Stimulated activated CD8-positive, alpha-beta memory T cell treated with anti-CD3 and anti-CD28 coated beads, Interleukin-12 subunit alpha, Interleukin-12 subunit beta, amount 100 ng/mL, for 4 hours (primary cell): ENCODE measurements at places on chromosomes 1 and 21.

DNA sequence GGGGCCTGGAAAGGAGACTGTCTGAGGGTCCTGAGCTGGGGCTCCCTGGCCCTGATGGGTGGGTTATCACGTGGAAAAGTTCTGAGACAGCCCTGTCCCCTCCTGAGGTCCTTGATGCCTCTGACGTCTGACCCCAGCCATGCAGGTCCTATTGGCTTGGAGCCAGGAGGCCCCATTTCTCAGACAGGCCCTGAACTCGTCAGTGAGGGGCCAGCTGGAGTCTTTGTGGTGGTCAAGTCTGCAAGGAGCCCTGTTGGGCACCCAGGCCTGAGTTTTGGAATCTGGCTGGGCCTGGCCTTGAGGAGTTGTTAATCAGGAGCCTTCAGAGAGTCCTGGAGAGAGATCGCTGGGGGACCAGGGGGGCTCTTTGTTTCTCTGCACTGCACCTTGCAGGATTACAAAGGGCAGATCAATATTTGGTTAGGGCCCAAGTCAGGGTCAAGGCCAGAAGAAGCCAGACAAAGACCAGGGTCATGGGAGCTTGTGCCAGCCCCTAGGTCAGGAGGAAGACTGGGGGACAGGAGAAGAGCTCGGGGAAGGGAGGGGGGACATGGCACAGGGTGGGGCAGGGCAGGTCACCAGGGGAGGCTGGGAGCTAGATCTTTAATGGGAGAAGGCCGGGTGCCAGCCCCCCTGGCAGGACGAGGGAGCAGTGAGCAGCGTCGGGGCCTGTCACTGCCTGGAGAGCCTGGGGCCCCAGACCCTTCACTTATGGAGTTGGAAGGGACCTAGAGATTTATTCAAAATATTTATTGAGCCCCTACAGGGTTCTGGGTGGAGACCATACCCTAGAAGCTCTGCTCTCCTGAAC lies 83.2 kb downstream of the PTPRU start:
- DNase-seq: no peak

- no peak for DNase-seq
These were observed 140.7 kb upstream of the VAMP3 start for GRCh38 chr1:7630378-7630777.

- DNase-seq: no peak
These were observed 7.0 kb downstream of the TMEM63A start for GRCh38 chr1:225875044-225875815.

GRCh38 chr1:10628685-10629084 lies 153.9 kb downstream of the PEX14 start:
- no peak for DNase-seq

- no peak for DNase-seq
These were observed 5.2 kb downstream of the S100A10 start for GRCh38 chr1:151988405-151988923.

DNA sequence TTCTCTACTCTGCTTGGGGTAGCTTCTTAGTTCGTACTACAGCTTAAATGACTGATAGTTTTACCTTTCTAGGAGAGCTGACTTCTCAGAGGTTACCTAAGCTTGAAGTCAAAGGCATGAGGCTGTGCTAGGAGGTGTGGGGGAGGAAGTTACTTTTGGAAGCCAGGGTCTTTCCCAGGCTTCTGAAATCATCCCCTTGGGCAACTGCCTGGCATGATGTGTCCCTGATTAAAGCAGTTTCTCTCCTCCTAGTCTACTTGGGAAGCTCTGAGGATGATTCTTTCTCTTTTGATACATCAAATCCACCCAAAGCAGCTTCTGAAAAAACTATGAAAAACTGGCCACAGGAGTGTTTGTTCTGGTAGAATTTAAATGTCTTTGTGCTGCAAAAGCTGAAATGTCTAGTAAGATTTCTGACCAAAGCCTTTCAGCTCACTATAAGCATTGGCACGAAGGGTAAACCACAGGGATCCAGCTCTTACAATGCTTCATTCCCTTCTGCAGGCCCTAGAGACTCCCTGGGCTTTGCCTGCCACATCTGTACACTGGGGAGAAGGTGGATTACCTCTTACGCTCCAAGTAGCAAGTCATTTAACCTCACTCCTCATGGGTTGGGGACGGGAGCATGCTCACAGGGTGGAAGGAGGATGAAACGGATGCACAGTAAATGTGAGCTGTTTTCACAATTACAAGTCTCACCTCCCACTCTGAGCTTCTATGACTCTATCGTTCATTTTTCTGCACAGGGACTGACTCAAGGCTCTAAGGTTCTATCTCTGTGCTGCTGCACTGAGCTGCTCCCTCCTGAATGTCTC lies 59.6 kb downstream of the RUNX1 start:
- no peak for DNase-seq

DNA sequence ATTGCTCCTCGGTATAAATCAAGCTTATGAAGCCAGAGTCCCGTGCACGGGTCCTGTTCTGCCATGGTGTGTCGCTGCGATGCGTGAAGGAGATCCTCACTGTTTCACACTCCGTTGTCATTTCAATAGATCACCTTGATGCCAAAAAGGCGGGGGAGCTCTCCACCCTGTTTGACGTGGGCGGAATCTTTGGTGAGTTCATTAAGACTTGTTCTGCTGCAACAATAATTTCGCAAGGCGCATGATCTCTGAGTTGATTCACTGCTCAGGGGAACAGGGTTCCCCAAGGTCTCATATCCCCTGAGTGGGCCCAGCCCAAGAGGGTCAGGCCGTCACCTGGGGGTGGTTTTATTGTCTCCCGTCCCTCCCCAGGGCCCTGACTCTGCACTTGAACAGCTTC lies 50.0 kb downstream of the SLC37A1 start:
- DNase-seq: no peak

DNA sequence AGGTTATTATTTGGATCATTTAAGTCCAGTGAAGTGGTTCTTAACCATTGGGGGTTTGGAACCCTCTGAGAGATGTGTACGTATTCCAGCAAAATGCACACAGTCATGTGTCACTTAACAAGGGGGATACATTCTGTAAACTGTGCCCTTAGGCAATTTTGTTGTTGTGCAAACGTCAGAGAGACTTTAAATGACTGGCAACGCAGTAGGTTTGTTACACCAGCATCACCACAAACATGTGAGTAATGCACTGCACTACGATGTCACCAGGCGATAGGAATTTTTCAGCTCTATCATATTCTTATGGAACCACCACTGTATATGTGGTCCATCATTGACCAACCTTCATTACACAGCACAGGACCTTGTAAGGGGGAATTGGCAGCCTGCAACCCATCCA lies 11.9 kb downstream of the AHCYL1 start:
- DNase-seq: no peak

- DNase-seq: no peak
These were observed 25.1 kb downstream of the PLCH2 start for GRCh38 chr1:2501041-2501819.

DNA sequence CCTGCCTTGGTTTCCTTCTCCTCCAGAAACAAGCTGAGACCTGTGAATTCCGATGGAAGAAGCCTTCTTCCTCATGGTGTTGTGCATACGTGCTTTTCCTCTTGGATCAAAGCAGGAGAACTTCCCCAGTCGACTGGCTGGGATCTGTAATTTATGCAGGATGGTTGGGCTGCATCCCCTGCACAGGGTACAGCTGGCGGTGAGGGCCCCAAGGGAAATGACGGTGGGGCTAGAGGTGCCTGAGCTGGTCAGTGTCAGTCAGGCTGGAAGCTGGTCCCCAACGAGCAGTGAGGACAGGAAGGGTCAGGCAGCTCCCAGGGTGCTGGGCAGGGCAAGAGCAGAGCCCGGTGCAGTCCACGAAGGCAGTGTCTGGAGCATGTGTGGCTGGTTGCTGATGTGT lies 106.7 kb downstream of the CNIH3 start:
- no peak for DNase-seq

GRCh38 chr1:243335292-243335691 lies 79.5 kb downstream of the SDCCAG8 start:
- no peak for DNase-seq

DNA sequence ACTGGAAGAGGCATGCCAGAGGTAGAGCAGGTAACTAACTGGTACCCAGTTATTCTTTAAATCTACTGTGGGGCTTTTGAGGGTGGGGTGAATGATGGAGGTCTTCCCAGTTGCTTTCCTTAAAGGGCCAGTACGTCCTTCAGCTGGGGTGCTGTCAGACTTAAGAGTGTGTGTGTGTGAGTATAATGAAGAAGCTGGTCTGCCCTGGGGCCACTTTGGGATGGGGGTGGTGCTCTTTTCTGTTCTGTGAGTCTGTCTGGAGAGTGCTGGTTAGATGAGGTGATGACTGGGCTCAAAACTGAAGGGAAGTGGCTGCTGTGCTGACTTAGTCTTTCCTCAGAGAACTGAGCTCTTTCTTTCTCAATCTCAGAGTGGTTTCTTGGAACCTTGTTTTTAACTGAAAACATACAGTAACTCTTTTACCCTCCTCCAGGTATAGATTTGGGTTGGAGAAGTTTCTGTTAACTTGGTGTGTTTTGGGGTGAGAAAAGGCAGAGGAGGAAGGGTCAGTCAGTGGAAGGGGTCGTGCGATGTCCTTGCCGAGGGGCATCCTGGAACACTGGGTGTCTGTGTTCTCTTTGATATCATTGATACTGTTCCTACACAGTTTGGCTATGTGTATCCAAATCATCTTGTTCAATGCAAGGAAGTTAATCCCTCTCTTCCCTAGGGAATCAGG lies 746 bp downstream of the MACF1 start:
- DNase-seq: peak; percentile 46

- DNase-seq: no peak
These were observed 100.2 kb upstream of the GNG4 start for GRCh38 chr1:235749755-235750300.

- no peak for DNase-seq
These were observed 392 bp upstream of the DMRTA2 start for GRCh38 chr1:50423670-50424000.

- no peak for DNase-seq
These were observed 960 bp downstream of the MX2 start for GRCh38 chr21:41362605-41363369.

DNA sequence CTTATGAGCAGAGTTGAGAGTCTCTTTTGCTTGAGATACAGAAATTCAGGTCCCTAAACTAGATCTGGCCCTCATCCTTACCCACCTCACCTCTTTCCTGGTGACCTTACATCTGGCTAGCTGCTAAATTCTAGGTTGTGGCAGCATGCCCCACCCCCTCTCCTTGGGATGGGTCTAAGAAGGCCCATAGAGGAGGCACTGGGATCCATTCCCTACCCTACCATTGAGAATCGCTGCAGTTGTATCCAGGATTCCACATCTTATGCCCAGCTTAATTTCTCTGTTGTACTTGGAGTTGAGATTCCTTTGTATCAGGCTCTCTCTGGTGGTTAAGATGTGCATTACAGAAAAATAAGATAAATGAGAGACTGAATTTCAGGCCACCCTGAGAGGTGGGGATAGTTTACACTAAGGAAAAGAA lies 9.5 kb upstream of the TMEM39B start:
- DNase-seq: no peak

DNA sequence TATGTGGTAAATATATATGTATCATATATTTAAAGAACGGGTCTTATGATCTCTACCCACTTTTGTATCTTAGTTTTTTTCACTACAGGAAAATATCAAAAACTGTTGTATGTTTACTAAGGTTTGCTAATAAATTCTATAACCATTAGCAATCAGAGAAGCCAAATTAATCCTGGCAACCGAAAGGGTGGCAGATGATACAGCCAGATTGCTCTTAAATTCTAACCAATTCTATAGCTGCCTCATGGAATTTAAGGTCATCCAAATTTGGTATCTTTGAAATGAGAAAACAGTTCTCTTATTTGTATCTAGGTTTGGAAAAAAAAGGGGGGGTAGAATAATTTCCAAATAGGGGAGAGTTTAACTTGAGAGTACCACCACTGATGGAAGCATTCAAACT lies 591.2 kb downstream of the SMYD3 start:
- DNase-seq: no peak

DNA sequence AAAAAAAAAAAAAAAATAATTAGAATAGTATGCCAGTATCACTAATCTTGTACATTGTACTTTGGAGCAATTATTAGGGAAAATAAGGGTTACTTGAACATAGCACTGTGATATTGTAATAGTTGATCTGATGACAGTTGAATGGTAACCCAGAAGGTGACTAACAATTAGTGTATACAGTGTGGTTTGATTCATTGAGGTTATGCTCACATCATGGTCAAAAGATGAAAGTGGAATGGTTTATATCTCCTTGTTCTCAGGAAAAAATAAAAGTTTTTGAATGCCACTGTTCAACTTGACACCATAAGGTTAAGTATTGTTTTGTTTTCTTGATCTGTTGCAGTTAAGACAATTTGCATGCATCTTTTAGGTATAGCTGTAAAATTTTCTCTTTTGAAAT lies 87.0 kb downstream of the GPR52 start:
- DNase-seq: no peak

DNA sequence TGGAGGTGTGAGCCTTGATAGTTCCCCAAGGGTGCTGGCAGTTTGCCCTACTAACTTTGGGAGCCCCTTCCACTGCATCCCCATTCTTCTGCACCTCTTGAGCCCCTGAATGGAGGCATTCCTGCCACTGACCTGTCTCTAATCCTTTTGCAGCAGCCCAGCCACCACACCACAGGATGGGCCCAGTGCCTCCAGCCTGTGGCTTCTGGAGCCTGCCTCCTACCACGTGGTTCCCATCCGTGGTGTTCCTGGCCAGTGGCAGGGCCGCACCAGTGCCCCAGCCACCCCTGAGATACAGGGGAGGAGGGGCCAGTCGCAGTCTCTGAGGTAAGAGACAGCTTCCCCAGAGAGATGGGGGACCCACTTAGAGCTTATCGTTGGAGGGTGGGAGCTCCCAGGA lies 14.4 kb downstream of the INAVA start:
- no peak for DNase-seq

DNA sequence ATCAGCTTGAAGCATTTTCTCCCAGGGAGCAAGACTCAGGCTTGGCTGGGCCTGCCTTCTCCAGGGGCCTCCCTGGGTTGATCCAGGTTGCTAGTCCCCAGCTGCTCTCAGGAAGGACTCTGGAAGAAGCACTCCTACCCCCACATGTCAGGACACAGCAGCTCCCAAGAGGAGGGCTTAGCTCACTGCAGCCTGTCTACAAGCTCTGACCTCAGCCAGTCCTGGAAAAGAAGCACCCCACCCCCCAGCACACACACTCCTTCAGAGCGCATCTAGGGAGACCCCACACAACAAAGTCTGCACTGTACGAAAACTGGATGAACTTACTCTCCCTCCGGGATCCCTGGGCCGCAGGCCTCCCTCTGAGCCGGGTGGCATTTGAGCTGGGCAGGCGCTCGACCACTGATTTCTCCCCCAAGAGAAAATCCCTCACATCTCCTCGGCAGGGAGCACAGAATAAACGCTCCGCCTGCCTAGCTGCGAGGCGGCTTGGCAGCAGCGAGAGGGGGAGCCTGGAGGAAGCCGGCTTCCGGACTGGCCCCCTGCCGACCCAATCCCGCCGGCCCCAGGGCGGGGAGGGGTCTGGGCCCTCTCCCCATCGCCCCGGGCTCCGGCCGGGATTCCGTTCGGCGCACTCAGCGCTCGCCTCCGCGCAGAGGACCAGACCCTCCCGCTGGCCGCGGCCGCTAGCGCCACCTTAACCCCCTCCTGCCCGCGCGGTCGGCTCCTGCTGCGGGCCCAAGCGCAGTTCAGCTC lies at the start of gene KCNA2:
TSS of gene KCNA2 (minus strand) at position 458 of the 756 bp plus-strand sequence. CDS start 1,576 bp downstream, outside the sequence.
- DNase-seq: no peak

DNA sequence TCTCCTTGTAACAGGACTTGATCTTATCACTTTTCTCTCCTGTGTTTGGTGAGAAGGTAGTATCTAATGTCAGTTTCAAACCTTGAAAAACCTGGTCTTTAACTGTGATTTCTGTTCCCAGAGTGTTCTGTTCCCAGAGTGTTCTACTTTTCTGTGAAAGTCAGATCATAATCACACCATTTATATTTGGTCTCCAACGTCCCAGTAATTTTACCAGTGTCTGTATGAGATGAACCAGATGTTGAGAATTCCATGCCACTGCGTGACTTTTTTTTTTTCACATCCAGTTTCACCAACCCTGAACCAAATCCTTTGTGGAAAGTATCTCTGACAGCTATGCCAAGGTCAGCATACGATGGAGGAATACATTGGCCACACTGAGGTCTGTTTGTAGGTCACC lies 365.2 kb downstream of the USP25 start:
- DNase-seq: no peak
